ENCODE measurements at places on chromosomes 3 and 15. TPM values are rescaled to one million over a fixed set of nuclear protein-coding genes. Genes with fewer than 3 reads are reported as not detected.

Gene CORO2B
- total RNA-seq, result 6.2 TPM

Gene SLC9C1
- not detected for total RNA-seq

Gene CILP
- total RNA-seq, result 1.1 TPM

Gene CCRL2
- total RNA-seq, result 0.17 TPM

Gene GPR149
- total RNA-seq, result not detected

Gene TGM5
- total RNA-seq, result 0.16 TPM

Gene MAGEF1
- 28.8 TPM for total RNA-seq

Gene UCN2
- total RNA-seq, result 2.8 TPM

Gene CTXND1
- not detected for total RNA-seq

Gene CA12
- total RNA-seq, result 0.70 TPM

Gene MITF
- 6.2 TPM for total RNA-seq

Gene ZNF609
- 38.5 TPM for total RNA-seq

Gene GPR62
- not detected for total RNA-seq

Gene TGFBR2
- total RNA-seq, result 39.9 TPM

Gene HESX1
- 0.67 TPM for total RNA-seq

Gene RYR3
- total RNA-seq, result 1.5 TPM

Gene ALDH1A2
- total RNA-seq, result 1.7 TPM

Gene C3orf85
- not detected for total RNA-seq

Gene LRRC31
- not detected for total RNA-seq

Gene MKRN3
- total RNA-seq, result not detected

All from astrocyte (in vitro differentiated cells and primary cell).